Stimulated activated CD4-positive, alpha-beta T cell treated with anti-CD3 and anti-CD28 coated beads, Interleukin-1b, Interleukin-23, amount 100 ng/mL, for 4 hours (primary cell): ENCODE measurements at places on chromosomes 6 and 20.

DNA sequence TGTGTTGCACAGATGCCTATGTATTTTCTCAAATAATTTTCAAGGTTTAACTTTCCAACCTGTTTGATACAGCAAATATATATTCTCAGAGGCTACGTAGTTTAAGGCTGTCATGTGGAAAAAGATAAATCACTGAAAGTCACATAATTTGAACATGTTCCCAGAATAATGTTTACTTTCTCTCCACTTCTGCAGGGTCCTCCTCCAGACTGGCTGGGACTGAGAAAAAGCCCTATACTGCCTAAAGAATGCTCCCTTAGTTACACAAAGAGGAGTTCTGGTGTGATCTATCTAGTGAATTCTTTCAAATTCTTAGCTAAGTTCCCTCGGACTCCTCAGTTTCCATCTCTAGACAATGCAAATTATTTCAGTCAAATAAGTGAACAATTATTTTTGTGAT is 411.0 kb downstream of the C6orf118 start:
- DNase-seq: no peak

- no peak for DNase-seq
These were observed 1.3 kb upstream of the SMLR1 start for GRCh38 chr6:130825772-130826441.

- no peak for DNase-seq
These were observed 73.8 kb upstream of the GATA5 start for GRCh38 chr20:62549499-62550086.

DNA sequence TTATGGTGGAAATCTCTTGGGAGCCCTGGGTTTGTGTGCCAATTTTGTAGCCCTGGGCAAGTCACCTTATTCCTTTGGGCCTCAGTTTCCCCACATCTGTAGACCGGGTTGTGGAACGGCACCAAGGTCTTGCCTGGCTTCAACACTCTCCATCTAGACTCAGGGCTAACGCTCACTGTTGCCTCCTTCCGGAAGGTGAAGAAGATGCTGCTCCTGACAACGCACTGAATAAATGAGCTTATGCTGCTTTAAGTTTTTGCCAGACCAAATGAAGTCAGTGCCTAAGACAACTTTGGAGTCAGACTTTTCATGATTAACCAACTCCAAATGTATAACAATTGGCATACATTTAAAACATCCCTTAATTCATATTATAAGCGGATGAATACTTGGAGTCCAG is 53.1 kb downstream of the PSMG4 start:
- DNase-seq: no peak

DNA sequence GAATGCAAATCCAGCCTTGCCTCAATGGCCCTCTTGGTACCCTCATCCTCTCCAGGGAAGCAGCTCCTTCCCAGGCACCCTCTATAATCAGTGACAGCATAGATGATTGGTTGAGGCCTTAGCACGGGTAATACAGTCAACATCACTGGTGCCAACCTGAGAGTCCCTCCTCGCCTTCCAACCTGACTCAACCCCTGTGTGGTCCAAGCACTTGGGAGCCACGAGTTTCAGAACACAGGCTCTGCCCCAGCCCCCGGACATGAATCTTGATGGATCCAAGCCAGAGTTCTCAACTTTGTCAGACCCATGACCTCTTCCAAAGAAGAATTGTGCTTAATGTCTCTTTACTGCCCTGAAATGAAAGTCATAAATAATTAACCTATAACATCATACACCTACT is 213.9 kb downstream of the PREX1 start:
- no peak for DNase-seq

DNA sequence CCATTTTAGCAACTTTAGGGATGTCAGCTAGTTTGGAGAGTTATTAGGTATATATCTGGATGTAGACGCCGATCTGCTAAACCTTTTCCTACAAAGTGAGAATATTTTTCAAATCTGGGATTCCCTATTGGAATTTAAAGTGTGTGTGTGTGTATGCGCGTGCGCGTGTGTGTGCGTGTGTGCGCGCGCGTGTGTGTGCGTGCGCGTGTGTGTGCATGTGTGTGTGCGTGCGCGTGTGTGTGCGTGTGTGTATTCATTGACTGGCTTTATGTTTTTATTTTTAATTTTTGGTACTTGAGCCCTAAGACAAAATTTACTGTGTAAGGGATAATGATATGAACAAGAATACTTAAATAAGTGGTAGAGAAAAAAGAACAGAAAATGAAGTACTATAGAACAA is 8.1 kb downstream of the PRL start:
- DNase-seq: no peak

GRCh38 chr6:159693894-159694545 is 979 bp upstream of the SOD2 start:
- DNase-seq: no peak

- no peak for DNase-seq
These were observed 55.9 kb downstream of the NINL start for GRCh38 chr20:25529295-25529951.

GRCh38 chr20:42435230-42435629 is 754.5 kb downstream of the PTPRT start:
- no peak for DNase-seq

DNA sequence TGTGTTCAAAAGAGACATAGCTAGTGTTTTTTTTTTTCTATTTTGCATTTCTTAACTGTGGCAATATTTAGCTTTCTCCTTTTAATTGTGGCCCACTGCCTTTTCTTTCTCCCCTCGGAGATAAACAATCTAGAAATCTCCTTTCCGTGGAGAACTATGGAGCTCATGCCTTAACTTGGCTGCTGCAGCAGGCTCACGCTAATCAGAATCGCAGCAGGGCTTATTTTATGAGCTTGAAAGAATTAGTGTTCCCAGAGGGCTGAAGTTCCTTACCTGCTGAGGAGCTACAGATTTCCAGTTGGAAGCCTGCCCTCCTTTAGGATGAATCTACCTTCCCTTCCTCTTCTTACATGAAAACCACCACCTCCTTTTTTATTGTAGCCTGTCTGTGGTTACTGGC is 35.6 kb downstream of the CTNNBL1 start:
- no peak for DNase-seq

DNA sequence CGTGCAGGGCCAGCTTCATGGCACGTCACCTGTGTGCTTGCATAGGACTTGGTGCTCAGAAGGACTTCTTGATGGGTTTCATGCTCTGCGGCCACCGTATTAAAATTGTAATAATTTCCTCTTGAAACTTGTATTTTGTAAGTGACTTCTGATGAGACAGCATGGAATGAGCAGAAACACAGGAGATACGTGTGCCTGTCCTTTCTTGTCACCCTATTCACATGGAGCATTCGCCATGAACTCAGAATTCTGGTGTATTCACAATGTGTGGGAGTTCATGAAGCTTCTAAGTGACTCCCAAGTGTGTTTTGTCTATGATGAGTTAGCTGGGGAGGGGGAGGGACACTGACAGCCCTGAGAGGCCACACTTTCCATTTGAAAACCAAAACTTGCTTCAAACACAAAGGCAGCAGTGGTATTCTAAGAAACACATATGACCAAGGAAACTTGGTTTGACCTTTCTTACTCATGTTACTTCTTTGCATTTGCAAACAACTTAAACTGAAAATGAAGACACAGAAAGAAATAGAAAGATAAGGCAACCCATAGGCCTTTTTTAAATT is 92.1 kb upstream of the NEDD9 start:
- DNase-seq: peak; percentile 21

DNA sequence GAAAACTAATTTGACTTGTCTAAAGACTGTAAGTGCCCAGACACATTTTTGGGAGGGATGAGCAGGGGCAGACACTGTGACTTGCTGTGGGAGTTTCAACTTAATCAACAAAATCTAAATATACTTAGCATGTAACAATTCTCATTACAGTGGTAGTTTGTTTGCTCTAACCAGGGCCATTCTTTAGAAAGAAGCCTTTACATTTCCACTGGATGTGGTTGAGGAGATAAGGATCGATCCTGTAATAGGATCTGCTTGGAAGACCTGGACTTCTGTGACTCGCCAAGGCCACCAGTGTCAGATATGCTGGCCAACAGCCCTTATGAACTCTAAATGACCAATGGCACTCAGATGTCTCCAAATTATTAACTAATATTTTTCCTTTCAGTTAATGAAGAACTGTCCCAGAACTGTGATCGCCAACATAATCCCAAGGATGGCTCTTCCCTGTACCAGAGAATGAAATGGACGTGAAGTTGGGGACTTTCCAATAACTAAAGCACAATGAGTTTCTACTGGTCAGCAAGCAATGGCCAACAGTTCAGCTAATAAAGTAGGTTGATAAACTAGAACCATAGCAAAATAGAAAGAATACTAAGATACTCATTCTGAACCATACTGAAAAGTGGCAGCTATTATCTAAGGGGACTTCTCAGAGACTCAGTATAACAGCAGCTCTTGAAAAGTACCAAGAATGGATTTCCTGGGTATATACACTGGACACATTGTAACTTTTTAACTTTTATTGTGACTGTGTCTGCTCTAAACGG is 7.5 kb downstream of the SMLR1 start:
- DNase-seq: no peak

DNA sequence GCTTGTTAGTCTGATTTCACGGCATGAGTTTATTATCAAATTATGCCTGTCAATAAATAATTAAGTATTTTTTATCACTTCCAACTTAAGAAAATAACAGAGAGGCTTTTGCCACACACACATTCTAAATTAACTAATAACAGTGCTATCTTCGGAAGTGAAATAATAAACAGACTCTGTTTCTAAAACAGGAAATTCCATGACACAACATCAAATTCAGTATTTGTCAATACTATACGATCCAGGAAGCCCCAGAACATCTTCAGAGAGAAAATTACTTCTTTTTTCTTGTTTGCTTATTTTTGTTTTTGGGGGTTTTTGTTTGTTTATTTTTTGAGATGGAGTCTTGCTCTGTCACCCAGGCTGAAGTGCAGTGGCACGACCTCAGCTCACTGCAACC is 150.7 kb upstream of the PRDM1 start:
- no peak for DNase-seq

- no peak for DNase-seq
These were observed 11.2 kb upstream of the ZNFX1 start for GRCh38 chr20:49288784-49289696.

DNA sequence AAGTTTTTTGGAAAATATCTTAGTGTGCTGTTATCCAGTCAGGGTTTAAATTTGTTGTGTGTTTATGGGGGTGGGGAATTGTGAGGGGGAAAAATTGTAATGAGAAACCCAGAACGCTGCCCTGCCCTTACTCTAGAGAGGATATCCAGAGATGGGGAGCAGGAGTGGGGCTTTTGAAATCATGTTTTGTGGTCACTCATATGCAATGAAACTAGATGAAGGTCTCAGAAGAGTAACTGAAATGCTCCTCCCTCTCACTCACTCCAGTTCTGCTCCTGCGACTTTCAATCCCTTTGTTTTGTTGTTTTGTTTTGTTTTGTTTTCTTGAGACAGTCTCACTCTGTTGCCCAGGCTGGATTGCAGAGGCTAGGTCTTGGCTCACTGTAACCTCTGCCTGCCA is 100.0 kb downstream of the CRYBG1 start:
- DNase-seq: no peak

DNA sequence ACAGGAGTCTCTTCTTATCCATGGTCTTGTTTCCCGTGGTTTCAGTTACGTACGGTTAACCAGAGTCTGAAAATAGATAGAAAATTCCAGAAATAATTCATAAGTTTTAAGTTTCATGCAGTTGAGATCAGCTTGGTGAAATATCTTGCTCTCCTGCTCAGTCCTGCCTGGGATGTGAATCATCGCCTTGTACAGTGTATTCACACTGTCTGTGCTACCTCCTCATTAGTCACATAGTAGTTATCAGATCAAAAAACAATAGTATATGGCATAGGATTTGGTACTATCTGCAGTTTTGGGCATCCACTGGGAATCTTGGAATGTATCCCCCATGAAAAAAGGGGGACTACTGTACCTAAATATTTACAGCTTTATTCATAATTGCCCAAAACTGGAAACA is 22.7 kb upstream of the MOCS1 start:
- DNase-seq: no peak

GRCh38 chr6:113434641-113435040 is 422.5 kb upstream of the MARCKS start:
- no peak for DNase-seq
